ENCODE measurements at places on chromosomes 3 and 15.
A peak's percentile ranks its signal among the peaks of the same experiment; 100 is the strongest.

GRCh38 chr3:105959851-105960250 lies 91.0 kb upstream of the CBLB start:
- DNase-seq, result no peak

DNA sequence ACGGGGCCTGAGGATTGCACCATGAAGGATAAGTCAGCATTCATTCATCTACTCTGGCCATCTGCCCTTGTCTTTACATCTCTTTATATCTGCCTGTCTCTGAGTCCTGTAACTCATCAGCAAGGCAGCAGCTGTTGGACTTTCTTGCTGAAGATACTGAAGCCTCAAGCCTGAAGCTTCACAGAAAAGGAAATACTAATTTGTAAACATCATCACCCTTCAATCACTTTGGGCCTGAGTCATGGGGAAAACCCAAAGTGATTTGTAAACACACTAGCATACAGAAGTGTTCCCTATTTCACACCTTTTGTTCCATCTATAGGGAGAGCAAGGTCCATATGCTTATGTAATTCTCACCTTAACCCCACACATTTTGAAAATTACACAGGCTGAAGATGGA lies 928.2 kb downstream of the EPHA3 start:
- no peak for DNase-seq

GRCh38 chr3:136078421-136079364 lies 113.2 kb downstream of the PPP2R3A start:
- peak; percentile 33 for DNase-seq

GRCh38 chr3:114519415-114519814 lies 225.6 kb downstream of the TIGIT start:
- peak; percentile 6 for DNase-seq

DNA sequence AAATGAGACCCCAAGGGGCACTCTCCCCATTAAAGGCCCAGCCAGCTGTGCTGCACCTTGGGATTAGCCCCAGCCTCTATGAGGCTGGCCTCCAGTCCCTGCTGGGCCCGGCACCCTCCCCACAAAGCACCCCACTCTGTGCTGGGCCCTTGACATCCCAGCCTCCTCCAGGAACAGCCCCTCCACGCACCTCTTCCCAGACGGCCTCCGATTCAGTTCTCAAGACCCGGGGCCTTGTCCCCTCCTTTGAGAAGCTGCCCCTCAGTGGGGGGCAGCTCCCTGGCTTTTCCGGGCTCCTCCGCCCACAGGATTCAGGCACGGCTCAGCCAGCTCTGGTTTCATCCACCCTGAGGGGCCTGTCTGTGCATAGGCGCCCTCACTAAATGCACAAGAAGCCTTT lies 144.1 kb downstream of the LRRK1 start:
- no peak for DNase-seq

DNA sequence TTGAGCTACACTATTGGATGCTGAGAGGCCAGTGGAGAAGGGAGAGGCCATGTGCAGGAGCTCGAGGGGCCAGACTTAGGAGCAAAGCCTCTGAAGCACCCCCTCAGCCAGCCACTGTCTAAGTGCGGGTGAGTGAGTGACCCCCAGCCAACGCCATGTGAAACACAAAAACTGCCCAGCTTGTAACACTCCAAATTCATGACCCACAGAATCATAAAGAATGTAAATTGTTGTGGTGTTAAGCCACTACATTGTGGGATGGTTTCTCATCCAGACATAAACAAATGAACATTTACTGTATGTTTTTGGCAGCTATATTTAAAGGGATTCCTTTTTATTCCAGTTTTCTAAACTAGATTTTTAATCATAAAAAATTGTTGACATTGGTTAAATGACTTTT lies 27.2 kb upstream of the TMEM158 start:
- no peak for DNase-seq

Measured in EL (cell line).